ENCODE measurements at places on chromosomes 3 and 15. TPM values are rescaled to one million over a fixed set of nuclear protein-coding genes. Genes with fewer than 3 reads are reported as not detected.

The APOD gene
- 1,096 TPM for total RNA-seq

The MUSTN1 gene
- 104 TPM for total RNA-seq

The AGBL1 gene
- total RNA-seq, result not detected

The TICRR gene
- not detected for total RNA-seq

The IL17RD gene
- total RNA-seq, result 11.3 TPM

The CLEC3B gene
- 70.0 TPM for total RNA-seq

The AMT gene
- total RNA-seq, result 10.4 TPM

The GPR15 gene
- not detected for total RNA-seq

The RFT1 gene
- total RNA-seq, result 8.6 TPM

GRCh38 chr15:70617076-70617910 is 146.1 kb downstream of the UACA start:
- no peak for DNase-seq

DNA sequence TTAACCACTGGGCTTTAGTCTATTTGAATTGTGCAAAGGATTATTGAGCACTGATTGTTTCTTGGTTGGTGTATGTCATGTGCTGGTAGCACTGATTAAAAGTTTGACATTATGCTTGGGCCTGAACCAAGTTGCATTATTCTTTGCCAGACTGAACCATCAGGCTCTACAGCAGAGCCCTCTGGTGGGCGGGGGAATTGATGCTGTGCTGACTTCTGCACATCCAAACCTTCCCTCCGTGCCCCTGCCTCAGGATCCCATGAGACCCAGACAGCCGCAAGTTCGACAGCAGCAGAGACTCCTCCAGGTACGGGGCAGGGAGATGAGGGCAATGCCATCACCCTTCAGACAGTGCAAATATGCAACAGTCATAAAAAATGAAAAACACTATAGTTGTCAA is 28.4 kb upstream of the P2RY12 start:
- DNase-seq, result no peak

DNA sequence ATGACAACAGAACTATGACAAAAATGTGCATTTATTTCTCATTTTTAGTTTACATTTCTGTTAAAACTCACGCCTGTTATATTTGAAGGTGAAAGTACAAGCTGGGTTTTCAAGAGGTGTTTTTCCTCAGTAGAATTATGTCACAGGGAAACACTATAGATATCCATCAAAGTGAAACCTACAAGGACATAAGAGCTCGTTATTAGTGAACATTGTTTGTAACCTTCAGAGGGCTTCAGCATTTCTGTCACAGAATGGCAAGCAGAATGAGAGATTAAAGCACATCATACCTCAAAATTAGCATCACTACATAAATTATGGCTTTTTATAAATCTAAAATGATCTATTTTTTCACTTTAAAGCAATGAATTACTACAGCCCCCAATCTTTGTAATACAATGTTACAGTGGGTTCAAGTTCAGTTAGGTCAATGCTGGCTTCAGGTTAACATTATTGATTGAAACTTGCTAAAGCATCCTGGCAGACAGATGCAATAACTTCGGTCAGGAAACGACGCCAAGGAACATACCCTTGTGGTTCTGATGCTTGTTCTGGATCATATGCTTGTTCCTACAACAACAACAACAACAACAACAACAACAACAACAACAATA is 405.6 kb downstream of the CADM2 start:
- no peak for DNase-seq

DNA sequence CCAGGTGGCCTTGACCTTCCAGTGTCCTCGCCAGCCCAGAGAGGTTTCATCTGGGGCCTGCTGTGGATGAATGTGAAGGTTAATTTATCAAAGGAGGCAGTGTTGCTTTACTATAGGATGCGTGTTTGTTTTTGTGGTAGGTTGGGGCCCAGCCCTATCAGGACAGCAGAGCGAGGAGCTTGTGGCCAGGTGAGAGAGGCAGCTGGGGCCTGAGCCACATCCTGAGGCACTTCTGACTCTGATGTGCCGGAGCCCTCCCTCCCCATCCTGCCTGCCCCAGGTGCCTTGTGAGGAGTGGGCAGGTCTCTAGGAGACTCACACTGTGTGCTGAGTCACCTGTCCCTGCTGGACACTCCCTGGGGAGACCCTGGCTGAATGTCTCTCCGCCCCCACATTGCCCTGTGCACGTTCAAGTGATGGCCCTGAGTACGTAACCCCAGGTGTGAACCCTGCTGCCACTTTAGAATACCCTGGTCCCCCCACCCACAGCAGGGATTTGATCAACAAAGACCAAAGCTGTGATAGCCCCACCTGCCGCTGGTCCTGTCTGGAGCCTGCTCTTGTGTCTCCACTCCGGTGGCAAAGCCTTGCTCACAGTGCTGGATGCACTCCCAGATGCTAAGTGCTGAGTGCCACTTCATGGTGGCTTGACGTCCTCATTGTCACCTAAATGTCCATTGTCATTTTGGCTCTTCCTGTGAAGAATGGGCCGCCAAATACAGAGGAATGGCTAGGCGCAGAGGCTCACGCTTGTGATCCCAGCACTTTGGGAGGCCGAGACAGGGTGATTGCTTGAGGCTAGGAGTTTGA is 16.0 kb downstream of the FBLN2 start:
- DNase-seq, result no peak

DNA sequence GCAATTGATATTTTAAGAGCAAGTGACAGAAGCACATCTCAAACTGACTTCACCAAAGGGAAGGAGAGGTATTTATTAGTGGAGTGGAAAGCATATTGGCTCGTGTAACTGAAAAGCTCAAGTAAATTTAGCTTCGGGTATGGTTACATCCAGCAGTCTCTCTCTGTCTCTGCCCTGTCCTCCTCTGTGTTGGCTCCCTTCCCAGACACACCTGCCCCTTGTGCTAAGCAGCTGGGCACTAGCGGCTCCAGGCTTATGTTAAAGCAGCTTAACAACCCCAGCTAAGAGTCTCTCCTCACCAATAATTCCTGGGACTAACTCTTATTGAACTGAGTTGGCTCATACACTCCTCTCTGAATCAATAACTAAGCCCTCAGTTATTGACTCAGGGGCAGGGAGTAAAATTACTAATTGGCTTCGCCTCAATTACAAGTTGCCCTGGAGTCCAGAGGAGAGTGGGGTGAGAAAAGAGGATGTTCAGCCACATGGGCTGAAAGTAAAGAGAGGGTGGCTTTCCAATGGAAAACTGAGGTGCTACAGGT is 12.8 kb upstream of the SH3BP5 start:
- no peak for DNase-seq

DNA sequence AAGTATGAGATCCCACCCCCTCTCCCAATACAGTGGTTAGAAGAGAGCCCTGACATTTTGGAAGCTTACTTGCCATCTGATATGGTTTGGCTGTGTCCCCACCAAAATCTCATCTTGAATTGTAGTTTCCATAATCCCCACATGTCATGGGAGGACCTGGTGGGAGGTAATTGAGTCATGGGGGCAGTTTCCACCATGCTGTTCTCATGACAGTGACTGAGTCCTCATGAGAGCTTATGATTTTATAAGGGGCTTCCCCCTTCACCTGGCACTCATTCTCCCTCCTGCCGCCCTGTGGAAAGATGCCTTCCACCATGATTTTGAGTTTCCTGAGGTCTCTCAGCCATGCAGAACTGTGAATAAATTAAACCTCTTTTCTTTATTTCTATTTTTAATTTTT is 28.8 kb upstream of the HES1 start:
- no peak for DNase-seq

- no peak for DNase-seq
Measured at GRCh38 chr3:87435926-87436620, 159.7 kb upstream of the POU1F1 start.

GRCh38 chr3:15536856-15537255 is 15.3 kb upstream of the COLQ start:
- DNase-seq, result no peak

DNA sequence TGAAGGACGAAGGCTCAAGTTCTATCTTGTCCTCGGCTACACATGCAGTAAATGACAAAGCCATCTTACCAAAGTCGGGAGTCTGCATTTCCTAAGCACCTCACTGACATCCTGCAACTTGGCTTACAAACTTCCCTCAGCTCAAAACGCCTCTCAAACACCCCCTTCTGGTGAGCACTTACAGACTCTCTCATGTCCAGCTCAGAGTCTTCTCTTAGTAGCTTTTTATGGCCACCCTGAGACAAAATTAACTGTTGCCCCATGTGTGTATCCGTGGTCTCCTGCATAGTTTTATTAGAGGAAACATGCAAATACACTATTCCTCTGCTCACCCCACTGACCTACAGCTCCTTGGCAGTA is 819.7 kb downstream of the FHIT start:
- DNase-seq, result no peak

- no peak for DNase-seq
Measured at GRCh38 chr3:8450618-8451017, 51.0 kb upstream of the LMCD1 start.

DNA sequence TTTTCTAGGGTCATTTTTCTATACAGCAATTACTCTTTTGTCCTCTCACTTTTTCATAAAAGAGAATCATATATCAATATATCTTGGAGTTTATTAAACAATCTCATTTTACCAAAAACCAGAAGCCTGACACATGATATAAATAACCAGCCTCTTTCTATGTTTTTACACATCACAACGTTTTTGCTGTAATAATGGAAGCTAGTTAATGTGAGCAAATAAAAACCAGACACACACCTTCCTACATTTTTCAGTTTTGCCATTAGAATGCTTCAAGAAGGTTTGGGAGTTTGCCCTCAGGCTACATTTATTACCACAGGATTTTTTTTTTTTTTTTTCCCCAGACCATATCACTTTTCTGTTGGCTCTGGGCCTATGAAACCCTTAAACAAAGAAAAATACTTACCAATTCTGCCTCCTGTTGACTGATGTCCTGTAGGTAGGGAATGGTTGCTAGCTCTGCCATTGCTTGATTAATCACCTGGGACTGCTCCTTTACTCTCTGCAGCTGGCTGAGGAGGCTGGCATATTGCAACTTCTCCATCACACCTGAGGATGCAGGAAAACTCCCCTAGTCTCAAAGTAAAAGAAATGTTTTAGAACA is 165.5 kb downstream of the ECT2 start:
- DNase-seq, result no peak

- peak; percentile 42 for DNase-seq
Measured at GRCh38 chr15:31262901-31263671, 63.5 kb upstream of the KLF13 start.

GRCh38 chr3:107612664-107613084 is 89.9 kb downstream of the BBX start:
- DNase-seq, result no peak

DNA sequence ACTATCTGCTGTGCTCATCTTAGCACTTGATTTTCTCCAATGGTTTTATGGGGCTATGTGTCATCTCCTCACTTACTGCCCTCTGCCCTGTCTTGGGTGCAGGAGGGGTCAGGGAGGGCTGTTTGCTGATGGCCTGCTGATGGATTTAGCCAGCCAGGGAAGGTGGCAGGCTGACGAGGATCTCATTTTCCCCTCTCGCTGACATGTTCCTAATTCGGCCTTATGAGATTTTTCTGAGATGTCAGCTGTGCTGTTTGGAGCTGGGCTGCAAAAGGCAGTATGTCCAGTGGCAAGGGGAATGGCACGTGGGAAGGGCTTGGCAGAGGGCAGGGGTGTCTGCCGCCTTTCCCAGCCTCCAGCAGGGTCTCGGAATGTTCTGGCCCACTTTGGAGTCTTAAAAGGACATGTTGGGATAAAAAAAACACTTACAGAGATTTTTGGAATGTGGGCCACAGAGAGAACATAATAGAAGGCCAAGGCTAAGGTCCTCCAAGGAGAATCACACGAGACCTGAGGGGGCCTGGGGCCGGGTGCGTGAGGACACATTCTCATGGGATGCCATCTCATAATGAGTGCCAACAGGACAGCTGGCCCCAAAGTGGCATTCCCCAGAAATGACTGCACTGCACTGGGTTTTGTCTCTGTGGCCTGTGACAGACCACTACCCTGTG is 303.8 kb downstream of the TLE3 start:
- DNase-seq, result no peak

DNA sequence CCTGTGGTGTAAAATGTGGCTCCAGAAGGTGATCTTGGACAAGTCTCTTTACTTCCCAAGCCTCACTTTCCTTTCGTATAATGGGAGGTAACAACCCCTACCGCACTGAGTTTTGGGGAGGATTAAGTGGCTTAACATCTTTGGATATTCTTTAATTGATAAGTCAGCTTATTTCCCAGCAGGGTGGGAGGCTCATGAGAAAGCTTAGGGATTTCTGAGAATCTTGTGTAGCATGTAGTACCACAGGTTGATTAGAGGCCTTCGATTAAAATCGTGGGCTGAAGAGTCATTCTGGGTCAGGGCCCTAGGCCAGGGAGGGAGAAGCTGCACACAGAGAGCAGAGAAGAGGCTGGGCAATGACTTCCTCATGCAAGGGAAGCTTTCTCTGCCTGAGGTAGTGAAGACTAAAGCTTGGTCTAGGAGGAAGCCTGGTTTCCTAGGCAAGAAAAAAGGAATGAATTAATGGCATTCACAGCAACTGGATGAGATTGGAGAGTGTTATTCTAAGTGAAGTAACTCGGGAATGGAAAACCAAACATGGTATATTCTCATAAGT is 1.5 kb upstream of the NMNAT3 start:
- no peak for DNase-seq

GRCh38 chr3:151946606-151947005 is 73.2 kb downstream of the SUCNR1 start:
- DNase-seq, result no peak

- DNase-seq, result no peak
Measured at GRCh38 chr3:126938520-126939337, 44.2 kb upstream of the PLXNA1 start.

DNA sequence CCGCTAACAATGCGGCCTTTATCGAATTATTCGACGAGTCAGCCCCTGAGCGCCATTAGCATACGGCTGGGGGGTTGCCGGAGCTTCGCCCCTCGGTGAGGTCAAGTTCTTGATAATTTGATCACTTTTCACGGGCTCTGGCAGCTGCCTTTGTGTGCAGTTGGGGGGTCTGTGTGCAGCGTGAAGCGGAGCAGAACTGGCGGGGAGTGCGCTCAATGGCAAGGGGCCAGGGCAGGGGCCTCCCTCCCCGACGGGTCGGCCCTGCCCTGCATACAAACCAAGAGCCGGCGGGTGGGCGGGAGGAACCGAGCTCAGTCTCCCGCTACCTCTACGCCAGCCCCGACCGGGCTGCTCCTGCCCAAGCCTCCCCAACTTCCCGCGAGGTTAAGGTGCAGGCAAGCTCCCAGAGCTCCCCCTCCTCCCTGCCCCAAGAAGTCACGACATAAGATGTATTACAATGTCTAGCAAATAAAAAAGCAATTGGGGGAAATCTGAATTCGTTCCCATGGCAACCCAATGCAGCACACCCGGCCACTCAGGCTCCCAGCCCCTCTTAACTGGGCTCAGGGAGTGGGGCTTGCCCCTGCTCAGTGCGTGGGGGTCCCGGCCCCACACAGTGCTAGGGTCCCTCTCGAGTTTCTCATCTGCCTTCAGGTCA is 34.1 kb upstream of the POLG start:
- no peak for DNase-seq

- DNase-seq, result peak; percentile 83
Measured at GRCh38 chr3:195001961-195002861, 268.7 kb downstream of the XXYLT1 start.

DNA sequence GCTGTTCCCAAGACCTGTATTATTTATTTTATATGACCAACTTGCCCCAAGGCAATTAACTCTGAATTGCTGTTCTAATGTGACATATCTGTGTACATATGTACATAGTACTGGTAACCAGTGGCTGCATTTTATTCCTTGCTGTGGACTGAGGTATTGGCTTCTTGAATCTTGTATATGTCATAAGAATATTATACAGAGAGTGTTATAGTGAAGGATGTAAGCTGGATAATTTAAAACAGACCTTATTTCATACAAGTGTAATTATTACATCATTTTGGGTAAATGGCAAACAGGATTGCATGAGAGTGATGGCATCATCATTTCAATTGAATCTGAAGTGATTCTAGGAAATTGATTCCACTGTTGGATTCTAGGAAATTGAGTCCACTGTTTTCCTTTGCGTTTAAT is 32.9 kb downstream of the B3GALNT1 start:
- no peak for DNase-seq
